Kidney (tissue), 22 donors: ENCODE measurements at places on chromosomes 4 and X. TPM values are rescaled to one million over a fixed set of nuclear protein-coding genes. Genes with fewer than 3 reads are reported as not detected.

DNA sequence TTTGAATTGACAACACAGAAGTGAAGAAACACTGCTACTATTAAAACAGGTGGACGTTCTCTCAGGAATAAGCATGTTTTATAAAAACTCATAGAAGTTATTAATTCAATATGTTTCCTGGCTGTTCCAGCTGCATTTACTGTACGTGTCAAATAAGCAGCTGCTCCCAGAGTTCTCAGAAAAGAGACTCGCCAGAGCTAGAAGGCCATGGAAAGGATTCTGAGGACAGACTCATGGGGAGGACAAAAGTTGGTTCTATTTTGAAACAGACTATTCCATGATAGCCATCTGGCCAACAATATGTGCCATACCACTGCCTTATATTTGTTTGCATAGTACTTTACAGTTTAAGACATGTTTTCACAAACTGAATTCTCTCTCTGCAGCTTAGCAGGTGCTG is 136.5 kb downstream of the NR3C2 start:
- H3K27ac ChIP-seq: no peak overlapping the region
- no peak for DNase-seq
- H3K27me3 ChIP-seq: no peaks in the 10 kb centered on the region
- no peak overlapping the region for H3K4me3 ChIP-seq

DNA sequence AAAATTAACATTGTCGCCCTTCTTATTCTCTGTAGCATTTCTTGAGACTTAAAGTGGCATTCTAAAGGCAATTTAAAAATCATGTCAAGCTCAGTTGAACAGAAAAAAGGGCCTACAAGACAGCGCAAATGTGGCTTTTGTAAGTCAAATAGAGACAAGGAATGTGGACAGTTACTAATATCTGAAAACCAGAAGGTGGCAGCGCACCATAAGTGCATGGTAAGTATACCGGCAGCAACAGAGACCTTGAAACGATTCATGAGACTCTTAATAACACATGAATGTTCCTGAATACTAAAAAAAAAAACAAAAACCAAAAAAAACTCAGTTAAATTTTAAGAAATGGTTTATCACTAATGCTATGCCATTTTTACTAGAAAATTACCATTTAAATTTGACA is 82.4 kb upstream of the HPRT1 start:
- H3K27me3 ChIP-seq: no peaks in the 10 kb centered on the region
- H3K4me1 ChIP-seq: no peaks in the 10 kb centered on the region
- no peak overlapping the region for H3K4me3 ChIP-seq
- DNase-seq: no peak
- H3K27ac ChIP-seq: no peak overlapping the region

DNA sequence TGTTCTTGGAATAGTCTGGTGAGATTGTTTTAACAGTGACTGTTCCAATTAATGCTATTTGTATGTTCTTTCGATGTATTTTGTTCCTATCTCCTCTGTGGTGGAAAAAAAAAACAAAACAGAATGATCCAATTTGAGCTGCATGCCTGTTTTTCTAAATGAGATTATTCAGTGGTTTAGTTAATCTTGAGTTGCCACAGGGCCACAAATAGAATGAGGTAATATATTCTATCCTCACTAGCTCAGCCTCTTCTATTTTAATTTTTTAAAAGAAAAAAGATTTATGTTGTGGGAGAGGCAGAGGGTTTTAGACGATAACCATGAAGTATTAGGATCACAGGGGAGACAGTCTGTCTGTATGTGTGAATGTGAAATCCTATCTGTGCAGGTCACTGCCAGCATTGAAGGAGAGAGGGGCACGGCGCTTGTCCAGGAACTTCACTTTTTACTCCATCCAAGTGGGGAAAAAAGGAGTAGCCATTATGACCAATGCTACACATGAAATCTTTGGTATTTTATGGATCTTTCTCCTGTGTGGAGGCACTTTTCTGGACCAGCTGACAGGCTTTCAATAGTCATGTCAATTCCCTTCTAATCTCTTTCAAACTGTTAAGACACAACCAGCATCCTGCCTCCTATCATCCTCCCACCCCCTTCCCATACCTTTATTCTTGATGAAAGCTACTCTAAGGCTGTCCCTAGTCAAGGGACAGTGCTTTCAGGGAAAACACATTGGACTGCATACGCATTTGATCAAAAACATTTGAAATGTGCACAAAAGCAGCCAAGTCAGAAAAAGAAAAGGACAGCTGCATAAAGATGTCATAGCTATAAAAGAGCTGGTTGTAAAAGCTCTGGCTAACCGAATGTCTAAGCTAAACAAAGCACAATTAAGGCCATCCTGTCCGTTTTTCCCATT is 1063.8 kb upstream of the INTU start:
- DNase-seq: no peak
- H3K27ac ChIP-seq: no peak overlapping the region
- H3K27me3 ChIP-seq: no peaks in the 10 kb centered on the region
- H3K36me3 ChIP-seq: no peaks in the 10 kb centered on the region

GRCh38 chr4:13816472-13816871 is 188.9 kb upstream of the BOD1L1 start:
- DNase-seq: no peak
- no peak overlapping the region for H3K27ac ChIP-seq
- H3K4me1 ChIP-seq: no peaks in the 10 kb centered on the region
- no peaks in the 10 kb centered on the region for H3K27me3 ChIP-seq

ENPP6 gene
- total RNA-seq: 0.91 TPM

GAB1 gene
- 38.0 TPM for total RNA-seq
